Activated effector memory CD4-positive, alpha-beta T cell treated with anti-CD3 and anti-CD28 coated beads, Interleukin-2, amount 50 U/mL, for 16 hours (primary cell): ENCODE measurements at places on chromosomes 4 and X.

DNA sequence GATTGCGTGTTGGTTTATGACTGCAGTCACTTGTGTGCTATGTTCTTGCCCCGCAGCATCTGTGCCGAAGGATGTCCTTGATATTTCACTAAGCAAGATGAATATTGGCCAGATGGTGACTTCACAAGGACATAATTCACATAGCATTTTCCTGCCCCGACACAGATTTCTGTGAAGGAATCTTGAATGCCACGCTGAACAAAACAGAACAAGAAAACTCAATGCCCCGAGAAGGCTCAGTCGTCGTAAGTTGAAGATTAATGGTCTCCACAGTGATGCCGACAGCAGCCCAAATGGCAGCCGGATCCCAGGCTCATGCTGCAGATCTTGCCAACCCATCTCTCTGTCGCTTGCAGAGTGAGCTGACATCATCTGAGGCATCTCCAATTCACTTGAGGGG, 145.9 kb downstream of the CPEB2 start:
- DNase-seq: no peak

DNA sequence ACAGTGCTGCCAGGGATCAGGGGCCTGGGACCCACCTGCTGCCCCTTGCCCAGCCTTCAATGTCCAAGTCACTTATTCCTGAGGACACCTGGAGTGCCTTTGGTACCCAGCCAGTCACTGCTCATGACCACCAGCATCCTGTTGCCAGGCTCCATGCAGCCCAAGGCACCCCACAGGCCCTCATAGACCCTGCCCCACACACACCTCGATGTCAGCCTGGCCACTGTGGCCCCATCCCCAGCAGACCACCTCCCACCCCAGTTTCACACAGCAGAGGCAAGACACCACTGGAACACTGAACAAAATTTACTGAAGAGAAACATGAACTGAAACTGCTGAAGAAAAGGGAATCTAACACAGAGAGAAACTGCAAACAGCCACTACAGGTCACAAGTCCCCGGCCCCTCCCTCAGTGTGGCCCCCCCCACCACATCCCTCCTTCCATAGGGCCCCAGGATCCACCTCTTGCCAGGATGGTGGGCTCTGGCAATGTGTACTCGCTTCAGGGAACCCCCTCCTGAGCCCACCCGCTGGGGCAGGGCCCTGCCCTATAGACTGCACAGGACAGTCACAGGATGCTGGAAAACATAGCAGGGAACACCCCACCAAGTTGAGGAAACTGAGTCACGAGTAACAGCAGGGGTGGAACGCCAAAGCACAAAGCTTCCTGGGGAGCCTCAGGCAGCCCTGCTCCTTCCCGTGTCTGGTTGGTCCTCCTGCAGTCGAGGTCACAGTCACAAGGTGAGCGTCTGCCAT, 5.2 kb downstream of the PNMA5 start:
- DNase-seq: no peak

DNA sequence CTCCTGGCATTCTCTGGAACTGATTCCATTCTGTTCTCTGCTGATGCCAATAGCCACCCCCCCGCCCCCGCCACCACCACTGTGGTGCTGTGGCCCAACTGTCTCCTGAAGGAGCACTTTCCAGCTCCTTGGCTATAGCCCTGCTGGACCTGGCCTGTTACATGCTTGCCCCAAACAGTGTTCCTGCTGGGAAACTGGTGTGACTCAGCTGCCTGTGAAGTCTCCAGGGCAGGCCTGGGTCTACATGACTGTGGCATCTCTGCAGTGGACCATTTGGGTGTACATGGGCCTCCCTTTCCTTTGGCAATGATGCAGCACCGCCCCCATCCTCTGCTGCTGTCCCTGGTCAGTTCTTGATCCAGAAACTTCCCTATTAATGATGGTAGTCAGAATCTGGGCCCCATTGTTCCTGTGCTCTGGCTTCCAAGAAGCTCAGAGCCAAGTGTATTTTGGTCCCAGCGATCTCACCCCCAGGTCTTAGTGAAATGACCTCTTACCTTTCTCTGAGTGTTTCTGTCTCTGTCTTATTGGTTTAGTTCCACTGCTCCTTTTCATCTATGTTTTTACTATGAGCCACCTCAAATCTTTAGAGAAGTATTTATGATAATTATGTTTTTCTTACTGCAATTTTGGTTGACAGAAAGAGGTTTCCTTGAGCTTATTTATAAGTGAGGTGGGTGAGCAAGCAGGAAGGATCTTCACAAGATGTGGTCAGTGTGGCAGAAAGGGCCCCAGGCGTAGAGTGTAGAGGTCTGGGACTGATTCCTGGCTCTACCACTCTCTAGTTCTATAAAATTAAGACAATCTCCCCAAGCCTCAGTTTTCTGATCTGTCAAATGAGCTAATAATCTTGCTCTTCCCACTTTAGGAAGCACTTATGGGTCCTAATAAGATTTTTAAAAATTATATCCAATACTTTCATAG, 210.7 kb upstream of the EOLA2 start:
- no peak for DNase-seq

GRCh38 chr4:135032670-135033069, 831.1 kb upstream of the PABPC4L start:
- no peak for DNase-seq

GRCh38 chrX:9739130-9739529, 26.5 kb downstream of the GPR143 start:
- no peak for DNase-seq

GRCh38 chrX:134374294-134374693, 85.7 kb upstream of the HPRT1 start:
- DNase-seq: no peak

GRCh38 chrX:151702741-151703340, 7.6 kb downstream of the PRRG3 start:
- DNase-seq: no peak

- no peak for DNase-seq
Observed at GRCh38 chr4:25427871-25428270, 50.8 kb downstream of the ANAPC4 start.

GRCh38 chr4:89657931-89658700, 178.8 kb downstream of the SNCA start:
- no peak for DNase-seq

DNA sequence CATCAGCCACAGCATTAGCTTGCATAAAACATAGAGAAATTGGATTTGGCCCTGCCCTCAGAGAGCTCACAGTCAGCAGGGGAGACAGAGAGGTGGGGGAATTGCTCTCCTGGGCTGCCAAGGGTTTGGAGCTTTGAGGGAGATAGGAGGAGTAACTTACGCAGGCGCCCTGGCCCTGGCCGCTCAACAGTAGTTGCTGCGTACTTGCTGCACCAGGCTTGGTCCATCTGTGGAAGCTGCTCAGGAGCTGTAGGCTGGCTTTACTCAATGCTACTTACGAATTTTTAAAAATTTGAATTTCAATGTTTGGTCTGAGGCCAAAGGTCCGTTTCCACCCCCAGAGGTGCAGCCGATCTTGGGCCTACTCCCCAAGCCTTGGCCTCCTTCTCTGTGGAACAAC, 83.3 kb downstream of the CPZ start:
- DNase-seq: no peak

DNA sequence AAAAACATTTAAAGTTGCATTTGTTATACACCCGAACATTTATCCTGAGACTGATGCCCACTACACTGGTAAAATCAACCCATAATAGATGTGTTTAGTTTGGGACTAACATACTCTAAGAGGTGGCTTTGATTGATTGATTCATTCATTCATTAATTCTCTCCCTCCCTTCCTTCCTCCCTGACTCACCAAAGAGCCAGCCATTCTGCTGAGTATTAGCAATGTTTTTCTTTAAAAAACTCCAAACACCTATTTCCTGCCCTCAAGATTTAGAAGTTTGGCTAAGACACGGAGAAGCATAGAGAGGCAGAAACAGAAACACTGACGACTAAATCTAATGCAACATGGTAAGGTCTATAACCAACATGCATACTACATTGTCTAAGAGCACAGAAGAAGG, 88.9 kb downstream of the RASL11B start:
- no peak for DNase-seq

DNA sequence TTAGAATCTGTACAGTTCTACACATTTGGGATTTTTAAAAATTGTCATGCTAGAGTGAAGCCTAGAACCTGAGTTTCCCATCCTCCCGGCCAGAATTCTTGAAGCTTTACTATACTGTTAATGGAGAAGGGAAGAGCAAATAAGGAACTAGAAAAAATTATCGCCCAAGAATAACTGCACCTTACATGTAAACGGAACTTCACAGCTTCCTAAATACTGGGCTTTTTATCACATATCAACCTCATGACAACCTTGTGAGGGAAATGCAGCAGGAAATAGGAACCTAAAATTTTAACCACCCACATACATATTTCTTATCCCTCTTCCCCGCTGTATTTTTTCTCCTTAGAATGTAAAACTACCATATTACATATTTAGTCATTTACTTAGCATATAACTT, 19.3 kb downstream of the ARHGEF9 start:
- no peak for DNase-seq

GRCh38 chrX:54473993-54474859, 21.8 kb downstream of the FGD1 start:
- no peak for DNase-seq

GRCh38 chr4:2510351-2511259, 25.8 kb upstream of the FAM193A start:
- no peak for DNase-seq

- no peak for DNase-seq
Observed at GRCh38 chr4:41609851-41610250, 71.9 kb downstream of the LIMCH1 start.

DNA sequence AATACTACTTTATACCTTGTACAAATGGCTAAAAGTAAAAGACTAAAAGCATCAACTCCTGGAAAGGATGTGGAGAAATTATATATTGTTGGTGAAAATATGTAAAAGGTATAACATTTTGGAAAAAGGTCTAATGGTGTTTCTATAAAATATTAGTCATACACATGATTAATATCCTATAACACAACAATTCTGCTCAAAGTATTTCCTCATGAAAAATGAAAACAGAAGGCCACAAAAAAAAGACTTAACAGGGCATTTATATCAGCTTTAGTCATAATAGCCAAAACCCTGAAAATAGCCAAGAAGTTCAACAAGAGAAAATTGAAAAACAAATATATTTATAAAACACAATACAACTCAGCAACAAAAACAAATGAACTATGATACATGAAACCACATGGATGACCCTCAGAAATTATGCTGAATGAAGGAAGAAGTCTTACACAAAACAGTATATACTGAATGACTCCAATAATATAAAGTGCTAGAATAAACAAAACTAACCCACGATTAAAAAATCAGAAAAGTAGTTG, 38.8 kb downstream of the TBCK start:
- DNase-seq: no peak

- DNase-seq: no peak
Observed at GRCh38 chr4:84479663-84480062, 19.4 kb downstream of the NKX6-1 start.

- no peak for DNase-seq
Observed at GRCh38 chrX:80576806-80577533, 156.7 kb downstream of the TENT5D start.

- DNase-seq: no peak
Observed at GRCh38 chr4:135344492-135344891, 1142.9 kb upstream of the PABPC4L start.

DNA sequence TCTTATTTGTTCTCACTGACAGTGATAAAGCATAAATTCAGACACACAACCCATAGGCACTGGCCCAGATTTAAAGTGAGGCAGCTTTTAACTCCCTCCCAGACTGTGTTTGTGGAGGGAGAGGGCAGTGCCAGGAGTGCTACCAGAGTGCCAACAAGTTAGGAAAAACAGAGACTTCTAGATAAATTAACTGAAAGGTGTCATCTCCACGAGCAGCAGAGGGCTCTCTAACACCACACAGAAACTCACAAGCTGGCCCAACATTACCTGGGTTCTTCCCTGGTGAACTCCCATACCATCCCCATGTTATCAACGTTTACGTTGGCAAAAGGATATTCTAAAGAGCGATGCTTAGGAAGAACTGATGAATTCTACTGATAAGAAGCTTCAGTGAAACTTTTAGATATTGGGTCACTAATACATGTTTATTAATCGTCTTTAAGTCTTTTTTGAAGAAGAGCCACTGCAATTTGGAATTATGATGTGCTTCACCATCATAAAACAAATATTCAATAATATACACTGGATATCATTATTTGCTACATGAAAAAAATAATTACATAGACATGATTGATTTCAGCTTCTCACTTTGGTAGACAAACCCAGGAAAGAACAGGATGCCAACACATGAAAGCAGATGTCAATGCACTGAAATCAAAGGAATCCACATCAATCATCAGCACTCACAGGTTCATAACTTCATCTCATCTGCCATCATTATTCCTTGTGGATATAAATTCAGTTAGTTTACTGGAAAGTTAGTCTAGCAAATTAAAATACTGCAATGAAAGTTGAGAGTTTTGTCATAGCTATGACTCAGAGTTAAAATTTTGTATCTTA, 121.2 kb upstream of the NAP1L5 start:
- DNase-seq: peak; percentile 74

GRCh38 chr4:177696438-177696966, 254.3 kb upstream of the AGA start:
- no peak for DNase-seq

DNA sequence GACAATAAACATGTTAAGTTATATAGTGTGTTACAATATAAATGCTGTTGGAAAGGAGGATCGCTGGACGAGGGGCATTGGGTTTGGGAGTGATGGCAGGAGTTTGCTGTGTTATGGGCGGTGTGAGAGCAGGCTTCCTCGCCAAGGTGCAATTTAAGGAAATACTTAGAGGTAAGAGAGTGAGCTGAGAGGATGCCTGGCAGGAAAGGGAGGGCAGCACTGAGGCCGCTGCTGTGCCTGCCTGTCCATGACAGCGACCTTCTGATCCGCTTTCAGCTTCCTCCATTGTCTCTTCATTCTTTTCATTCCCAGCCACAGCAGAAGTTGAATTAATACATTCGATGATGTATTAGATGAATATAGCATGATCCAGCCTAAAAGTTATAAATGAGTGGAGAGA, 41.2 kb upstream of the TBC1D14 start:
- no peak for DNase-seq

DNA sequence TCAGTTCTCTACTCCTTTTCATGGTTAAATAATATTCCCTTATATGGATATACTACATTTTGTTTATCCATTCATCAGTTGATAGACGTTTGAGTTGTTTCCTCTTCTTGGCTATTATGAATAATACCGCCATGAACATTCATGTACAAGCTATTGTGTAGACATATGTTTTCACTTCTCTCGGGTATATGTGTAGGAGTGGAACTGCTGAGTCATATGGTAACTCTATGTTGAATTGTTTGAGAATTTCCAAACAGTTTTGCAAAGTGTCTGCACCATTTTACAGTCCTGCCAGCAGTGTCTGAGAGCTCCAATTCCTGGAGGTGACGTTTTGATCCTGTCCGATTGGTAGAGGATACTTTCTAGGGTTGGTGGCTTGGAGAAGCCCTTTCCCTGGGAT, 23.6 kb downstream of the PLAC1 start:
- DNase-seq: no peak

DNA sequence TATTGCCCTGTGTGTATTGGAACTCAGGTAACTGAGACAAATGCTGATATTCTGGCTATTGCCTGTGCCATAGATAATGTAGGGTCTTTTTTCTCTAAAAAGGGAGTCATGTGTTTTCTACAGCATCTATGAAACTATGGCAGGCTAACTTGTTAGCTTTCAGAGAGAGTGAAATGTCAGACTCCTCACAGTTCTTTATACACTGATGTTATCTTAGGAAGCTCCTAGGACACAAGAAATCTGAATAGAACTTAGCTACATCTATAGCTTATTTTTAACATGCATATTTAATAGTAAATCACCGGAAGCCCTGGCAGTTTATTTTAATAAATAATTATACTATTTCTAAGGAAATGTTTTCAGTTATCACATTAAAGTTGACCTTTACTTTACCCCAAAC, 369.6 kb downstream of the NAF1 start:
- no peak for DNase-seq
